ENCODE measurements at places on chromosomes 5 and 9.

GRCh38 chr5:132387640-132388117, 18.2 kb downstream of the SLC22A5 start:
- no peak for DNase-seq

- DNase-seq: no peak
Observed at GRCh38 chr9:93260263-93261066, 76.5 kb downstream of the WNK2 start.

DNA sequence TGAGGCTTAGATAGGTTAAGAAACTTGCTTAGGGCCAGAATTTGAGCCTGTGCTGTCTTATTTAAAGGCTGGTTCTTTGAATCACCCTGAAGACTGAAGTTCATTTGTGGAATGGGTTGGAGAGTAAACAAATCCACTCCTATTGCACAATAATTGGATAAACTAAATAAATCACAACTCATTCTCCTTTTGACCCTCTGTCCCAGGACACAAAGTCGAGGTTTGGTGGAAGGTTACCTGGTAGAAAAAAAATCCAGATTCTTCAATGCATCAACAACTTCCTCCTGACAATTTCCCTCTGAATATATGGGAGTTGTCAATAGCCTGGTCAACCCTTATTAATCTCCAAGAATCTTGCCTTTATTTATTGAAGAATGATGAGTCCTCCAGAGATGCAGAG, 28.9 kb downstream of the TBC1D2 start:
- DNase-seq: no peak

DNA sequence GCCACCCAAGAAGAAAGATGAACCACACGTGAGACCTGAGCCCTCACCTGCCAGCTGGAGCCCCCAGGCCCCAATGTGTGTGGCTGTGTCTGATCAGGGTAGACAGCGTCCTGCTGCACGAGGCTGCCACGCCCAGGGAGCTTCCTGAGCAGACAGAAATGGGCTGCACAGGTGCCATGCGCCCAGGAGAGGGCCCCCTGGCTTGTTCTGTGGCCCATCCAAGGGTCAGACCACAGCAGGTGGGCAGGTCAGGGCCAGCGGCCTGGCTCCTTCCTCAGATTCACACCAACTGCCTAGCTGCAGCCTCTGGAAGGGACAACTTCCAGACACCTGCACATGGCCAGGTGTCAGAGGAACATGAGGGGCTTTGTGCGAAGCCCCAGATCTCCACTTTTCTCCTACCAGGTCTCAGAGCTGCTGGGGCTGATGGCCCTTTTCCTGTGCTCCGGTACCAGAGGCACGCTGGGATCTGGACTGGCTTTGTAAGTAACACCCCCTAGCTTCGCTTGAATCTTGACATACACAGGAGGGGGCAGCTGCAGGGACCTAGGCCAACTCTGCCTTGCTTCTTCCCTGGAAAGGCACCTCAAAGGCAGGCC, 10.8 kb downstream of the SARDH start:
- DNase-seq: no peak

GRCh38 chr5:169777159-169777558, 140.1 kb downstream of the DOCK2 start:
- no peak for DNase-seq

GRCh38 chr5:157593052-157593757, 17.6 kb upstream of the ADAM19 start:
- DNase-seq: no peak

DNA sequence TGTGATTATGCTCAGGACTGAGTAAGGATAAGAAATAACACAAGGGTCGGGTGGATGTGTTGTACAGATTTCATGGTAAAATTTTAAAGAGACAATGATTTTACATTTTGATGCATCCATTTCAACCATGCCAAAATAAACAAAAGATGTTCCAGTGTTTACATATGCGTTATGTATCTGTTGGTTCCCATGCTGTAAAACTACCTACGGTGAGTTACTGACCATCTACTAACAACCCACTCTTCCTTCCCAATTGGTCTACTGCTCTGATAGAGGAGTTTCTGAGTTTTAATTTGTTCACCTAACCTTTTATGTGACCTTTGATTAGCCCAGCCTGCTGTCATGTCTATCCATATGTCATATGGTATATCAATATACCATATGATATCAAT, 1697.1 kb downstream of the MAT2B start:
- no peak for DNase-seq

- DNase-seq: no peak
Observed at GRCh38 chr5:145531038-145531734, 304.0 kb downstream of the PRELID2 start.

DNA sequence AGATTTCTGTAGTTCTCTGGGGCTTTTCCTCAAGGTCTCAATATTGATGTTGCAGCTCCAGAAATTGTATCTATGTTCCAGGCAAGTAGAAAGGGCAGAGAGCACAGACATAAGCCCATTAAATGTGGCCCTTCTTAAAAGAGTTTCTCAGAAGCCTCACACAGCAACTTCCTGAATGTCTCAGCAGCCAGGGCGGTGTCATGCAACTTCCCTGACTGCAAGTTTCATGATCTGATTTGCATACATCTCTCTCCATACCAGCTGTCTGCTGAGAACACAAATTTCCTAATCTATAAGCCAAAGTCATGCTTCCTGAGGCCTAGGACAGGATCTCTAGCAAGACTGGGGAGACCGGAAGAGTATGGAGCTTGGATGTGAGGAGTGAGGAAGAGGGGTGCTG, 13.0 kb downstream of the RGS7BP start:
- DNase-seq: no peak

DNA sequence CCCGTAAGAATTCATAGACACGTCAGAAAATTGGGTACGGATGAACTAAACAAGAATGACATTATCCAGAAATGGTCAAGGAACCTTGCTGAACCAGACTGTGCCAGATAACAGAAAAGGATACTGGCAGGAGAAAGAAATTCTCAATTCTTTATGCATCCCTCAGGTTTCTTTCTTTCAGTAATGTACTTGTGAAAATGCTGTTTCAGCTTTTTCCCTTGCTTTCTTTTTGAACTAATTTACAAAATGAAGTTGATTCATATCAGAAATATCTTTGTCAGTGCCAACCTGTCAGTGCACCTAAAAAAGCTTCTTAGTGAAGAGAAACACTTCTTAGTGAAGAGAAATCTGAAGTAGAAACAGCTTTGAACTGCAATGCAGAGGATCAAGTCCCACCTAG, 643.6 kb upstream of the RORB start:
- no peak for DNase-seq

All from T-helper 1 cell (primary cell).